ENCODE measurements at places on chromosomes 1 and 21.

GRCh38 chr1:70224954-70225353 is 3.8 kb downstream of the SRSF11 start:
- DNase-seq, result no peak

- DNase-seq, result no peak
Observed at GRCh38 chr1:223217781-223218180, 74.7 kb upstream of the TLR5 start.

DNA sequence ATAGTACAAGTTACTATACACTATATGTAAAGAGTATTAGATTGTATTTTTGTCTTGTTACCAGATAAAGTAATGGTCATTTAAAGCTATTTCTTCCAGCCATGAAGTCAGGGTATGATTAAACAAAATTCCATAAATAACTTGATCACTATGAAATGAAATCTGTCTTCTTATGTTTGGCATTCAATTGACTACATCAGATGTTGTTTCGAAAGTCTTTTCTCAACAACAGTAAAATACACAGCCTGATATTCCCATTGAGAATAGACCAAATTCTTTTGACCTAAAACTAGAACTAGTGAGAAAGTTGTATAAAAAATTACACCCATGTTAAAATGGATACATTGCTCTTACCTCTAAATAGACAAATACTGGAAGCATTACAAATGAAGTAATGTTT is 134.6 kb upstream of the ADAMTS5 start:
- DNase-seq, result no peak

- no peak for DNase-seq
Observed at GRCh38 chr1:212196355-212196754, 88.9 kb upstream of the PPP2R5A start.

GRCh38 chr1:72938408-72938807 is 656.1 kb upstream of the NEGR1 start:
- DNase-seq, result no peak

GRCh38 chr1:160748878-160749269 is 9.8 kb downstream of the SLAMF7 start:
- no peak for DNase-seq

- peak; percentile 43 for DNase-seq
Observed at GRCh38 chr1:39631361-39632322, 7.8 kb downstream of the HEYL start.

Measured in stimulated activated CD8-positive, alpha-beta memory T cell treated with anti-CD3 and anti-CD28 coated beads, Interleukin-4, amount 100 ng/mL, for 48 hours (primary cell).